ENCODE measurements at places on chromosomes 2 and 18.

DNA sequence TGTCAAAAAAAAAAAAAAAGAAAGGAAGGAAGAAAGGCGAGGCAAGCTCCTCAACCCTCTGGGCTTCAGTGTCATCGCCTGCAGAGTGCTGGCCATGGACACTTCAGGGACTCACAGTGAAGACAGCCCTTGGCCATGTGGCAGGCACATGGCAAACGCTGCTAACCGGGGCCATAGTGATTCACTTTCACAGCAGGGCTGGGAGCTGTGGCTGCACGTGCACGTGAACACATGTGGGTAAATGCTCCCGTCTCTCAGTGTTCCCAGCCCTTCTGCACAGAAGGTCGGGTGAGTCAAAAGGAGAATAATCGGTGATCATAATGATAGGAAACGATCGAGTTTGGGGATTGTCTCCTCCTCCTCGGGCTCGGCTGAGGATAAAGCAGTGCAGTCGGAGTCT lies 46.1 kb upstream of the UBE2F start:
- DNase-seq = no peak

DNA sequence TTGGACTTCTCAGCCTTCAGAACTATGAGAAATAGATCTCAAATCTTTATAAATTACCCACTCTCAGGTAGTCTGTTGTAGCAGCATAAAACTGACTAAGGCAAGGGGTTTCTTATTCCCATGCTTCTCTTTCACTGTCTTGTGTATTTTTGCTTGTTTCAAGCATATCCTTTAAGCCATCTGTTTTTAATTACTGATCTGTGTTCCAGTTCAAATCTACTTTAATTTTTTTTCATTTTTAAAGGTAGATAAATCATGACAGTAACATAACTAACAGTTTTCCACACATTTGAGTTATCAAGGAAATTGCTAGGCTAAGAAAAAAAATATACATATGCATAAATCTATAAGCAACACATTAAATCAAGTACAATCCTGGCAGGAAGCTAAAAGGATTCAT lies 317.9 kb upstream of the TNP1 start:
- no peak for DNase-seq

DNA sequence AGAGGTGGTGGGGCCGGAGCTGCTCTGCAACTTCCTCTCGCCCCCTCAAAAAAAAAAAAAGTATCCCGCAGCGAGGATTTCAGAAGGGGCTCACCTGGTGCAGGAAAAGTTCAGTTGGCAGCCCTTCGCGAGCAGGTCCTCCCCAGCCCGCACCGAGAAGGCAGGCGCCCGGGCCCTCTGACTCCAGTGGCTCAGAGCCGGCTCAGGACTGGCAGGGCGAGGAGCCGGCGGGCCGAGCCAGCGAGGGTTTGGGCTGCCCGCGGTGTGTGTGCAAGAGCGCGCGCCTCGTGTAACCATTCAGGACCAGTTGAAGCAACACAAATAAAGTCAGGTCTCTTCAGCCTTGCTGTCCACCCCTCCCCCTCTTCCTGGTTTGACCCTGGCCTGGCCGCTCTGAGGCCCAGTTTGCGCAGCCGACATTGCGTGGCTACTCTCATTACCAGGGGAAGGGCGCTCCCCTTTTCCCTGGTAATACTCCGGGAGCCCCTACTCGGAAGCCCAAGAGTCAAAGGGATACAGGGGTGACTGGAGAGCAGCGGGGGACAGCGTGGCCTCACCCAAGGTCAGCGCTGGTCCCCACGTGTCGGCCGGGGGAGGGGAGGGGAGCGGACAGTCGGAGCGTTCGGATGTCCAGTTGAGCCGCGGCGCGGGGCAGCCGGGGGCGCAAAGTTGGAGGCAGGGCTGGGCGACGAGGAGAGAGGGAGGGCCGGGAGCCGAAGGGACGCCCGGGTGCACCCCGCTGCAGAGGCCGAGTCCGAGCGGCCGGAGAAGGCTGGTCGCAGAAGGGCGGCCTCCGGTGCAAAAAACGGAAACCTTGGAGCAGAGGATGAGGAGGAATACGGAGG lies 12.3 kb downstream of the EN1 start:
- no peak for DNase-seq

GRCh38 chr2:112062894-112063293 lies 7.8 kb downstream of the TMEM87B start:
- no peak for DNase-seq

DNA sequence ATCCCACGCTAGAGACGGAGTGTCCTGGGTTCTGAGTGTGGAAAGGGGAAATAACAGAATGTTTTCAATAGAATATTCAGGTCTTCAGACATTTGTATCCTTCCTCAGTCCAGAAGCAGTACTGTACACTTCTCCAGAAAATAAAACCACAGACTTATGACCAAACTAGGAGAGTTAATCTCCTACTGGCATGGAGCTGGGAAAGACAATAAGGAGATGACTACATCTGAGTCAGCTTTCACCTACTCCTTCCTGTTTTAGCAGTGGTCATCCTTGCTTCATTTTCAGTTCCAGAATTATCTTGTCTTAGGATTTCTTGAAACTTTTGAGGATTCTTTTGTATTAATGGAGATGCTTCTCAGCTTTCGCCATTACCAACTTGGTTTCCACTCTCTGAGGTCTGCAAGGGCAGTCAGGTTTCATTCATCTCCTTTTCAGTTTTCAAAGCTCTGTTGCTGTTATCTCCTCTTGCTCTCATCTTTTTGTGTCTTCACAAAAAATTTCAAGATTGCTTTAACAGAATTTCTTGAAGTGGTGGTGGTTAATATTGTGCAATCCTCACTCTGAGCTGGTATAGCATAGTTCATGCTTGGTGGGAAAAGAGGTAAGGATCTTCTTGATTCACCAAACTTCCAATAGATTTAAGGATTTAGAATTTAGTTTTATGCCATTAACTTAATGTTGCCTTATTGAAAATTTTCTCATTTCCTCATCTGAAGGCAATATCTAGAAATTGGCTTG lies 23.7 kb upstream of the NR4A2 start:
- no peak for DNase-seq

GRCh38 chr2:177265824-177266817 lies 1.6 kb upstream of the NFE2L2 start:
- DNase-seq = no peak

DNA sequence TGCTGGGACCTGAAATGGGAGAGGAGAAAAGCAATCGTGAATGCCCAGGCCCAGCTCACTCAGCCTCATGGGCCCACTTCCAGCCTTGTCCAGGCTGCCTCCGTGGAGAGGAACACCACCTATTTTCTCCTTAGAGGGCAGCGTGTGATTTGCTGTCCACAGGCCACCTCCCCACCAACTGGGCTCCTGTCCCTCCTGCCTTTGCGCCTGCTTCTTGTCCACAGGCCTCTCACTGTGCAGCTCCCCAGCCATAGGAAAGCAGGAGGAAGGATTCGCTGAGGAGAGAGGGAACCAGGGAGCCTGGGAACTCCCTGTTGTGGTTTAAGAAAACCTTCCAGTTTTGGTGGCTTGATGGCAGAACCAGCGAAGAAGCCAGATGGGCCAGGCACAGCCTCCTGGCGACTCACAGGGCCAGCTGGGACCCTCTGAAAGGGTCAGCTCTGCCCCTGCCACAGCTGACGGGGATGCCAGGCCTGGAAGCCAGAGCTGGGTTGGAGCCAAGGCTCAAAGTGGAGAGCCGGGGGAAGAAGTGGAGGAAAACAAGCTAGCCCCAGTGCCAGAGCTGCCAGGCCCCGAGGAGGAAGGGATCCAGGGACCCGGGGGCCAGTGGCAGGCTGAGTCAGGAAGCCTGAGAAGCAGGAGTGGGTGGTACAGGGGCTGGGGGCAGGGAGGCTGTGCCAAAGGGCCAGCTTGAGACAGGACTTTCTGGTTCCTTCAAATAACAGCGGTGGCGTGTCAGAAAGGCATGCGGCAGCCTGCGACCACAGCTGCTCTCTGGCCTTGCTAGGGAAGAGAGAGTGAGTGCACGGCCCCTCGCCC lies 9.9 kb downstream of the TMBIM1 start:
- no peak for DNase-seq

DNA sequence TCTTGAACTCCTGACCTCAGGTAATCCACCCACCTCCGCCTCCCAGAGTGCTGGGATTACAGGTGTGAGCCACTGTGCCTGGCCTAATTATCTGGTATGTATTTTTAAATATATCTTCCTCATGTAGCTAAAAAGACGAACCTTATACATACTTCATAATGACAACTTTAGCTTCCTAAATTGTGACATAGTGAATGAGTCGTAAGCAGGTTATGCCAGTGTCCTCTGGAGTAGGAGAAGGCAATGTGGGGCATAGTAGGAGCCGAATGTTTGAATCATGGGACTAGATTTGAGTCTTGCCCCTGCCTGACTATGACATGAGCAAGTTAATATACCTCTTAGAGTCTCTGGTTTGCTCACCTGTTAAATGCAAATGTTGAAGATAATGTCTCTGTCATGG lies 95.8 kb upstream of the FOSL2 start:
- DNase-seq = no peak

DNA sequence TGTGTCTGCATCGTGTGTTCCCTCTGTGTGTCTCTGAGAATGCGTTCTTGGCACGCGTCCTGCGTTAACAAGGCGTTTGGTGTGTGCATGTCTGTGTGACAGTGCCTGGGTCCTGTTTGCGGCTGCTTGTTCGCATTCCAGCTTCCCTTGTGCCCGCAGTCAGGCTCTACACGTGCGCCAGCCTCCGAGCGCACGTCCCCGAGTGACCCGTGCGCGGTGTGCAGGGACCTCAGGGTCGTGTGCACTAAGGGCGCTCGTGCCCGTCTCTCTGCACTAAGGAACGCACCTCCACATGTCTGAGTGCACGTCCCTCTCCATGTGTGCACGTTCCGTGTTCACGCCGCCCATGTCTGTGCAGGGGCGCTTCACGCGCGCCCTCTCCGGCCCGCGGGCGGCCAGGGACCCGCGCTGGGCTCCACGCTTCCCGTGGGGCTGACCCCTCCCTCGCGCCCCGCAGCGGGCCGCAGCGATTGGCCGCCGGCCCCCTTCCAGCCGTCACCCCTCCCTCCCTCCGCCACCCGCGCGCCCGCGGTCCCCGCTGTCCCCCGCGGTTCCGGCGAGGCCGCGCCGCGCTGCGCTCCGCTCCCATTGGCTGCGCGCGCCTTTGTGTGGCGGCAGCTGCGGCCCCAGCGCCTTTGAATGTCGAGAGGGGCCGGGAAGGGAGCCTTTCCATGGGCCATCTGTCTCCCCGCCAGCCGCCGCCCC lies 229.4 kb downstream of the HAUS1 start:
- no peak for DNase-seq

- no peak for DNase-seq
These were observed 5.7 kb upstream of the THOC1 start for GRCh38 chr18:273525-273924.

- DNase-seq = no peak
These were observed 96.8 kb downstream of the DNAH6 start for GRCh38 chr2:84613082-84613481.

DNA sequence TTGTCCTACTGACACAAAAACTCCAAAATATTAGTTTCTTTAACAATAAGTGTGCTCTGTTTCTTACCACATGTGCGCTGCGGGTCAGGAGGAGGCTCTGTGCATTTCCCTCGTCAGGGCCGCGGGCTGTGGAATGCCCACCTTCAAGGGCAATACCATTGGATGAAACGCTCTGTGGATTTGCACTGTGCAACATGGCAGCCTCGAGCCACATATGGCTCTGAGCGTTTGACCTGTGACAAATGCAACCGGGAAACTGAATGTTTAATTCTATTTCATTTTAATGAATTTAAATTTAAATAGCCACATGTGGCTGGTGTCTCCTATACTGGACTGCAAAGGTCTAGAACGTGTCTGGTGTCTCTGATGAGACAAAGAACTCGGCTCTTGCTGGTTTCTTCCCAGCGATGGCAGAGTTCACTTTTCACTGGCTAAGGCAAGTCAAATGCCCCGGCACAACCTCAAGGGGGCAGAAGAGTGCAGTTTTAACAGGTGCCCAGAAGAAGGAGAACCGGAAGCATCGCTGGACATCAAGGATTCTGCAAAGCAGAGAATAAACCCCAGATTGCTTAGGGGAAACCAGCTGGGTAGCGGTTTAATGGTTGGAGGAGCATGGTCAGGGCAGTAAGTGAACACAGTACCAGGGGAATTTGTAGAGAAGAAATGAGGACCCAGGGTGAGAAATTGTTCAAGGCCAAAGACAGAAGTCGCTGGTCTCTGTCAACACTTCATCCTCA lies 37.0 kb upstream of the TMEM18 start:
- DNase-seq = no peak

DNA sequence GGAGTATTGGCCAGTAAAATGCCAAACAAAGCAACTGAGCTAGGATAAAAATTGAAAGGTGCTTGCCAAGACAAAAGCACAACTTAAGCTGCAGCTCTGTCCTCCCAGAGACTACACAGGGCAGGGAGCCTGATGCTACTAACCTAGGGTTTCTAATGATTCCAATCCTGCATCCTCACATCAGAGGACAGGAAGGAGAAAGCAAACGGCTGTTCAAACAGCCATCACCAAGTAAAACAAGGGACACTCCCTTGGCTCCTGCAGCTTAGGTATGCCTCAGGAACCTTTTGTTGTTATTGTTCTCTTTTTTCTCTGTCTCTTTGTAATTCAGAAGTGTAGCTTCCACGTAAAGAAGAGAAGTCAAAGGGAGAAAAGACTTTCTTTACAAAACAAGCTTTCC lies 99.5 kb downstream of the TCF4 start:
- no peak for DNase-seq
